ENCODE measurements at places on chromosomes 2 and 18.

DNA sequence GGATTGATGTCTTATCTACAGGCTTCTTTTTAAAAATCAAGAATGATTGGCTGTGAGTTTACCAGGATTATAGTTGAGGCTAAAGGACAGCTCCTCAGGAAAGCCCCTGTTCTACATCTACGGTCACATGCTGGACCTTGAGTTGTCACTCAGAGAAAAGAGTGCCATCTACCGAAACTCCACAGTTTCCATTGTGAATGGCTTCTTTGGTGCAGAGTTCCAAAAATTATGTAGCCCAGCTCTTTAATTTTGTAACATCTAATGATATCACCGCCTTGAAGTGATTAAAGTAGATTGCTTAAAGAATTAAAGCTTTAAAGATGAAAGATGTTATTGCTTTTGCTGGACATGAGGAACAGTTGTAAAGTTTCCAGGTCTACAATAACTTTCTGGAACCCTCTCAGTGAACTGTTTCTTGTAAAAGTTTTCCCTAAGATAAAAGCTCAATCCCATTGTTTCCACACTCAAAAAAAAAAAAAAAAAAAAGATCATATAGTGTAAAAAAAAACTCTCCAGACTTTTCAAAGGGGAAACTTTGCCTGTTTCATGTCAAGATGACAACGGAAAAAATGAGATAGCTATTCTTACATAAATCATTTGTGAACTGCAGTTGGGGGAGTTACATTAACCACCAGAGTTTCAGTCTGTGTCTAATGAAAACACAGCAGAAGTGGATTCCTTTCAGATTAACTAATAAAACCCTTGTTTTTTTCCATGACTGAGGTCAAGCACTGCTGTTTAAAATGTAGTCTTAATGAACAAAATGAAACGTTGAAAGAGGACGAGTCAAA is 4.3 kb downstream of the COL3A1 start:
- peak; percentile 88 for DNase-seq

- no peak for DNase-seq
These were observed 85.5 kb upstream of the RND3 start for GRCh38 chr2:150572961-150573395.

GRCh38 chr18:11859903-11860407 is 8.7 kb downstream of the CHMP1B start:
- DNase-seq, result no peak

DNA sequence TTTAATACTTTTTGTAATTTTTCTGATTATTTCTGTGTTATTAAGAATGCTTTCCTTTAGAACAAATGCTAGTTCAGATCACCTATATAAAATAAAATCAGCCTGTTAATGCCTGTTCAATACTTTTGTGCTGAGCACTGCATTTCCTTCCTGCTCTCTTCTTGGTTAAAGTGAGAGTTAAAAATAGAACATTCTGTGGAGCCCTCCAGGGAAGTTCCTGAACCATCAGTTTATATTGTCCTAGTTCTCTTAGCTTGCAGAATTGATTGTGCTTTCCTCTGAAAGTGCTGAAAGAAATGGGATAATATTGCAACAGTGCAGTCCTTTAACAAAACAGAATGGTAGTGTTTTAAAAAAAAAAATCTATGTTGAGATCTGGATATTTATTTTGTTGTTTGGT is 74.6 kb upstream of the UBXN4 start:
- DNase-seq, result peak; percentile 29

DNA sequence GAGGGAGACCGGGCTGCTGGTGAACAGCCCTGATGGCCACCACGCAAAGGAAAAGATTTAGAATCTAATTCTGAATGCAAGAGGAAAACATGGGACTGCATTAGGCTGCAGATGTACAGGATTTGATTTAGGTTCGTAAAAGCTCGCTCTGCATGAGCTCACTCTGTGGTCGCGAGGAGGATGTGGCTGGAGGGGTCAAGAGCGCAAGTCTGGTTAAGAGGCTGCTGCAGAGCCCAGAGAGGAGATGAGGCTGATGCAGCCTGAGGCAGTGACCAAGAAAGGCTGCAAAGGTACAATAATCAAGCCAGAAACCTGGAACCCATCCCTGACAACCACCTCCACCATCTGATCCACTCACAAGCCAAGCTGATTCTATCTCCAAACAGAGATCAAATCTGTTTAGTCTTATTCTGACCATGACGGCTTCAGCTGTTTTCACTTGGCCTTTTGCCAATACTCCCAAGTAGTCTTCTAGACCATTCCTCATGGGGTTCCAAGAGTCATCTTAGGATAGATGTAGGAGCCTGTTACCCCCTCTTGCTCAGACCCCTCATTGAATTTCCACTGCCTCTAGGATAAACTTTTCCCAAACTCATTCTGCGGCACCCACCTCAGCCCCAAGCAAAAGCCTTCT is 58.9 kb upstream of the ARL4C start:
- DNase-seq, result no peak

GRCh38 chr2:219522111-219523030 is 8.1 kb downstream of the ASIC4 start:
- DNase-seq, result peak; percentile 55

- DNase-seq, result no peak
These were observed 111.4 kb upstream of the TEX51 start for GRCh38 chr2:126787289-126787688.

DNA sequence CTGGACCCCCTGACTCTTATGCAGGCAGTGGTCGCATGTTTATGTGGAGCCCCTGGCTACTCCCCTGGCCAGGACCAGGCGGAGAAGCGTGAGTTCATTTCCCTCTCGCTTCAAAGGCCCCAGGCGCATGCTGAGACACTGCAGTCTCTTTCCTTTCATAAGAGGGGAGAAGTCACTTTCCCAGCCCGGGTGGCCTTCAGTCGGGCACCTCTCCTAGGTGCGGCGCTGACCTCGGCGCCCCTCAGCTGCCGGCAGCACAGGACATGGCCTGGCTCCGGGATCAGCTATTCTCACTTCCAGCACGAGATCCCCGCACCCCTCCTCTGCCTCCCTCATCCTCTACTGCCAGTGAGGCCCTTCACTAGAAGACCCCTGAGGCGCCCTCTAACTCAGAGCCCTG is 184.7 kb upstream of the PXDN start:
- DNase-seq, result no peak

DNA sequence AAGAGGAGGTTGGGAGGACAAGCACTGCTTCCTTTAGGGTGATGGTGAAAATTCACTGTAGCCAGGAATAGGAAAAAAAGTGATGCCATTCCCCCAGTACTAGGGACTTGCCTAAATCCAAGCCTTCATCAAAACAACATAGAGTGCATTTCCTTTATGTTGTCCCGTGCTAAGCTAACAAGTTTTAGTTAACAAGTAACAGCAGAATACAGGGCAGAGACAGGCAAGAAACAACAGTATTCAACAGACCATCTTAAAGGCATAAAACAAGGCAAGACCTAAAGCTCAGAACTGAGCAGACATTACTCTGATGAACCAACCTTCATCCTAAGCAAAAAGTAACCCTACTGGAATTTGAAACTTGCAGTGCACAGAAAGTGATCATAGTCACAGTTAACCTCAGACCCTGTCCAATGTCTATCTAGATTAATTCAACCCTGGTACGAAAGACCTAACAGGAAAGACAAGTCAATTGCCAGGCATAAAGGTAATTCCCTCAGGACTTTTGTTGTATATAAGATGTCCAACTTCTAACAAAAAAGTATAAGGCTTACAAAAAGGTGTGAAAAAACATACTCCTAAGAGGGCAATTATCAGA is 34.4 kb upstream of the GALNT1 start:
- DNase-seq, result no peak

GRCh38 chr2:26326514-26326913 is 19.4 kb upstream of the SELENOI start:
- no peak for DNase-seq

DNA sequence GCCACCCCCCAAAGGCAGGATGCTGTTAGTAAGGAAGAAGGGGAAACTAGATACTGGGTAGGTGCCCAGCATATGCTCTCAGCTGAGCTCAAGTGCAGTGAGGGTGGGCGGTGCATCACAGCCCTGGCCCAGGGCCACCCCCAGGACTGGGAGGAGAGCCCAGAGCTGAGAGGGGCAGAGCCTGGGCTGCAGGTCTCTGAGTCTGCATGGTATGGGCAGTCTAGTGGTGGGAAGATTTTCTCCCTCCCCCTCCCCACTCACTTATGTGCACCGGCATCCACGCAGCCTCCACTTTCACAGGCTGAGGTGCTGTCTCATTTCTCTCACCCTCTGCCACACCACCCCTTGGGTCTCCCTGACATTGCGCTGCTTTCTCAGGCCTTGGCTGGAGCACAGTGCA is 48.5 kb upstream of the CAB39 start:
- peak; percentile 30 for DNase-seq

- no peak for DNase-seq
These were observed 301.8 kb downstream of the XIRP2 start for GRCh38 chr2:167190053-167190452.

- DNase-seq, result no peak
These were observed 240.5 kb downstream of the METTL4 start for GRCh38 chr18:2330764-2331163.

- peak; percentile 46 for DNase-seq
These were observed 94.2 kb upstream of the ALKAL2 start for GRCh38 chr2:381941-382727.

DNA sequence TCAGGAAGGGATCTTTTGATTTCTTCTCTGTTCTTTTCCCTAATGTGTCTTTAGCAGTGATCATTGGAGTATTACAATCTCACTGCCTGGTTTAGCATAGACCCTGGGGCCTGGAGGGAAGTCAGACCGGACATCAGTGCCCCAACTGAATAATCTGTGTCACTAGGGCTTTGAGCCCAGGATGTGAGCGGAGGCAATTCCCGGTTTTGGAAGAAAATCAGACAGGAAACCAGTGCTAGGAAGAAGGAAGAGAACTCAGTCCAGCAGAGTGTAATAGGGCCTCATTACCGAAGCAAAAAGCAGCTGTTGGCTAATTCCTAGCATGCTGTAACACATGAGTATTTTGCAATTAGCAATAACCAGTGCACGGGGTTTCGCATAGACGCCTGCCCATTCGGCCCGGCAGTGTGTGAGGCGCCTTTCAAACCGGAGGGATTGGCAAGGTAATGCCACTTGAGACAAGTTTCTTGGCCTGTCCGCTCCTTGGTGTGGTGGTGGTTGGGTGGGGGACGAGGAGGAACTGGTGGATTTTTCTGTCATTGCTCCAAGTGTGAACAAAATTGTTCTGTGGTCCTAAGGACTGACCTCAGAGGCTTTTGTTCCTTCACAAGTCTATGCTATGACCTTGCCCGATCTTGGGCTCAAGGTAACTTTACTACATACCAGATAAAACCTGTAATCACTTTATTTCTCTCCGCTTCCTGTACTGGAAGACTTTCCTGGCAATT is 2.8 kb downstream of the FOSL2 start:
- peak; percentile 87 for DNase-seq

DNA sequence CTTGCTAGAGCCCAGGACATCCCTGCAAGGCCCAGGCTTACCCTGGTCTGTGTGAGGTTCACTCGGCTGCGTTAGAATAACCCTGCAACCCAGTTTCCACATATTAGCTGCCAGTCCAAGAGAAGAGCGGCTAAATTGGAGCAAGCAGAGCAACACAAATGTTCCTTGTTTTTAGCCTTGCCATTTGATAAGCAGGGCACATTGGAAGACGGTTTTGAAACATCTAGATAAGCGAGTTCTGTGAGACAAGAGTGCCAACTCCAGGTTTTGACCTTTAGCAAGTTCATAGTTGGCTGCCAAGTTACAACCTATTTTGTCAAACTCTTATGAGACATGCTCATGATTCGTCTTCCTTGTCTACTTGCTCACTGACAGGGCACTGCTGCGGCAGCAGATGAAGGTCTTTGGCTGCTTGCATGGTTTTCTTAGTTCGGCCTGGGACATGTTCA is 23.5 kb downstream of the DPP4 start:
- no peak for DNase-seq

GRCh38 chr2:55995211-55995610 is 71.6 kb upstream of the EFEMP1 start:
- peak; percentile 8 for DNase-seq

GRCh38 chr2:55114082-55114481 is 63.8 kb upstream of the RTN4 start:
- DNase-seq, result no peak

- no peak for DNase-seq
These were observed 197.9 kb upstream of the HDAC4 start for GRCh38 chr2:239598732-239599090.

DNA sequence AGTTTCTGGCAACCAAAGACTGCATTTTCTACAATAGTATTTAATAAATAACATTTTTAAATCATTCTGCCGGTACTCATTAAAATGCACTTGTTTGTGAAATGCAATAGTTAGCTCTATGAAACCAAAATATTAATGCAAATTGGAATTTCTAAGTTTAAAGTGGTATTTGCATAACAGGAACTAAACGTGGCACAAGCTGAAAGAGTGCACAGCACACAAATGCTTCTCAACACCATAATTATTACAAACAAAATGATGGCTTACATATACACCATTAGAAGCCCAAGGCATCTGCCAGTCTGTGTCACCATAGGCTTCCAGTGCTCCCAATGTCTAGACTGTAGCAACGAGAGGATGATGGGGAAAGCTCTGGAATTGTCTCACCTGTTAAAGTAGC is 280.5 kb downstream of the TCF4 start:
- DNase-seq, result no peak

DNA sequence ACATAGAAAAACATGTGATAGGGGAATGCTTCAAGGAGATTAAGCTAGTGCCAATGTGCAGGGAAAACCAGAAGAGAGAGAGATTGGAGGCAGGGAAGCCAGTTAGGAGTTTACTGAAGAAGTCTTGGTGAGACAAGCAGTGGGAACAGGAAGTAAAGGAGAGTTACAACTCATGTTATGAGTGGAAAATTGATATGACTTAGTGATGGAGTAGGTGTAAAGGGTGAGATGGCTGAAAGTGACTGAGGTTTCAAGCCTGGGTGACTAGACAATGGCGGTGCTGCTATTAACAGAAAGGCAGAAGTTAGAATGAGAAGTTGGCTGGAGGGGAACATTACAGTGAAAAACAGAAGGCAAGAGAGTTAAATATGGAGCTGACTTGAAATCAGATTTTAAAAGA is 16.5 kb downstream of the DOK1 start:
- no peak for DNase-seq

- no peak for DNase-seq
These were observed 60.4 kb downstream of the PDCL3 start for GRCh38 chr2:100623033-100623715.

DNA sequence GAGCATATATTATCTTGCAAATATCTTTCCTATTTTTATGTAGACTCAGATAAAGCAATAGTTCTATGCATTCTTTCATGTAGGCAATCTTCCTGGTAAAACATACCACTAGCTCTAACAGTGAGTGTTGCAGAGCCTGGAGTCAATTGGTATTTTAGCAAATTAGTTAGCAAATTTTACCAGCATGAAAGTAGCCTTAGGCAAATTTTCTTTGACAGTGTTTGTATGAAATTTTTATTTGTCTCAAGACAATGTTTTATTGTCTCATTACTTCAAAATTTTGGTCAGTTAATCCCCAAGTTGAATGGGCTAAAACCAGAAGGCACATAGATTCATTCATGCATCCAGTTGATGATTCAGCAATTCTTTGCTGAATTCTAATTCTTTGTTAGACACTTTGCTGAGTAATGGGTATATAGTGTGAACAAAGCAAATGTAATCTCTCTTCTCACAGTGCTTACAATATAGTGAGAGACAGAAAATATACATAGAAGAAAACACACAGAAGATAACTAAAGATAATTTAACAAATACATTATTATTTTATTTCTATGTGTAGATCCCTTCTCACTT is 27.1 kb downstream of the SLC38A11 start:
- DNase-seq, result no peak

- DNase-seq, result peak; percentile 88
These were observed 68.4 kb downstream of the MCFD2 start for GRCh38 chr2:46847185-46847710.
